ENCODE measurements at places on chromosomes 12 and 14.

GRCh38 chr12:11695321-11695720 lies 45.8 kb downstream of the ETV6 start:
- DNase-seq: no peak

GRCh38 chr12:31715283-31715825 lies 13.5 kb downstream of the AMN1 start:
- DNase-seq: no peak

DNA sequence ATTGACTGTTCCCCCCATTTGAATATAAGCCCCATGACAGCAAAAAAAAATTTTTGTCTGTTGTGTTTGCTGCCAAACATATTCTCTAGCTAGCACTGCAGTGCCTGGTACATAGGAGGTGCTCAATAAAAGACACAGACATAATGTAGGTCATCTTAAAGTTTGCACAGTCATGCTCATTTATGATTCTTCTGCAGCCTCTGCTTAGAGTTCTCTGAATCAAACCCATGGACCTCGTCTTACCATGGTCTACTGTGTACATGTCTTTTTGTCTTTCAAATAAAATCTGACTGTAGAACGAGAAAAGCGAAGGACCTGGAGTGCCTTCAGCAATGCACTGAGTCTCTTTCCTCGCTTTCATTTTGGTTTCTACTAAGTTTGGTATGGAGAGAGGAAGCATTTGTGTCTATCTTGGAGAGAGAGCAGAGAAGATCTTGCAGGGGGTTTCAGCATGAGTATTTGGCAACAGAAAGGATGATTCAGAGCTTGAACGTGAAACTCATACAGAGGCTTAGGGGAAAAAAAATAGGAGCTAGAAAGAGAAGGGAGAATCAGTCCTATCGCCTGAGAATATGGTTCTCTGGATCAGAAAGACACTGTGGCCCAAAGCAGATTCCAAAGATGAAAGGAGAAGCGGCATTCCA lies 38.8 kb upstream of the TMCC3 start:
- DNase-seq: no peak

DNA sequence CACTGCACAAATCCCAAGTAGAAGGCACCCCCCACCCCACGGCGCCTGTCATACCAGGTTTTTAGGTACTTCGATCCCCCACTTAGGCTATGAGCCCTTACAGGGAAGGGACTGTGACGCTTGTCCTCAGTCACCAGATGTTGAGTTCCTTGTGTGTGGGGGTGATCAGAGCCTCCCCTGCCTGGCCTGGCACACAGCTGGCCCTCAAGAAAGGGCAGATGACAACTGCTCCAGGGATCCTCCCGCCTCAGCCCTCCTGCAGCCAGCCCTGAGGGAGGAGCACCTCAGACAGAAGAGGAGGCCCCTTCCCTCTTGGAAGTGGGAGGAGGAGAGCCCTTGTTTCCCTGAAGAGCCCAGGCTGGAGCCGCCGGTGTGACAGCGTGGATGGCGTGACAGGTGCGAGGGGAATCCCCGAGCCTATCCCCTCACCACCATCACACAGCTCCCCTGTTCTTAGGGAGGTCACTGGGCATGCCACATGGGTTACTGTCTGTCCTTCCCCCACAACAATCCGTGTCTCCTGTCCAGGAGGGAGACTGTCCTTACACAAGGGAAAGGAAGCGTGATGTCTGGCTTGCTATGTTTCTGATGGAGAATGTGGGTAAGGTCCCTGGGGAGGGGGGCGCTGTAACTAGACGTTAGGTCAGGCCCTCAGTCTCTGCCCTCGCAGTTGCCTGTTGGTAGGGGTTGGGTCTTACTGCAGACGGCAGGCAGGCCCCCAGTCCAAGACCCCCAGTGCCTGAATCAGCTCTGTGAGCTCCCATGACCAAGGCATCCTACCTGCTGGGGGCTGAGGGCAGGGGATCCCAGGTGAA lies 31.4 kb downstream of the P2RX4 start:
- no peak for DNase-seq

- DNase-seq: no peak
Observed at GRCh38 chr12:115088328-115088994, 404.5 kb upstream of the TBX3 start.

DNA sequence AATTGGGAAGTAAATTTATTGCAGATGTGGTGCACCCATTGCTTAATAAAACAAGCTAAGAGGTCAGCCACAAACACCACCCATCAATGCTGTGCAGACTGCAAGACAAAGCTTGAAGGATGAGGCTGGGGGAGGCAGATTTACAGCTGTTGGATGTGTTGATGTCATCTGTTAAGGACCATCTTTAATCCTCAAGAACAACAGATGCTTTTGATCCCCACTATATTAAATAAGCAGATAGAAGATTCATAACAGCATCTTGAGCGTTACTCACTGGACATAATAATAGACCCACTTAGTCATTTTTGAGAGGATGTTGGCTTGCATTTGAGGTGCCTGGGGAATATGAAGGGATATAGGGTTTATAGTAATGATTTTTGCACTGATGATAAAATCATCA lies 58.8 kb downstream of the GPR68 start:
- no peak for DNase-seq

GRCh38 chr12:18153826-18154225 lies 63.8 kb upstream of the RERGL start:
- DNase-seq: peak; percentile 29

Measured in NCI-H1105 (cell line).